ENCODE measurements at places on chromosomes 13 and 19. TPM values are rescaled to one million over a fixed set of nuclear protein-coding genes. Genes with fewer than 3 reads are reported as not detected.

GRCh38 chr19:32543115-32543900, 37.7 kb upstream of the PDCD5 start:
- no peak for DNase-seq

GRCh38 chr13:50585674-50586413, 257.6 kb downstream of the DLEU7 start:
- no peak for DNase-seq

DNA sequence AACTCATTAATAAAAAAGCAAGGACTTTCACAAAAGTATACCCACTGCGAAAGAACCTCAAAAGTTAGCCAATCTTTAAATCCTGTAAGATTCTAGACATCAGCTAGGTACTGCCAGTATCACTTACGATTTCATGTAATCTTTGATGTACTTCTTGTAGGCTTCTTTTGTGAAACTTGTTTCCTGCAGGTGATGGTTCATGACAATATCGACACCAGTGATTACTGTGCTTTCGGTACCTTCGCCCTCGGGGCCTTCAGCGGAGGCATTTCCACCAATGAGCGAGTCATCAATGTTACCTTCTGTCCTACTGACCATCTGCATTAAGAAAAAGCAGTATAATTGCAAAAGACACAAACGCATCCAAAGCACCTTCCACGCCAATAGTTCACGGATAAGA, 1.1 kb downstream of the TPT1 start:
- peak; percentile 70 for DNase-seq

GRCh38 chr13:98050041-98050466, 92.8 kb upstream of the FARP1 start:
- no peak for DNase-seq

- no peak for DNase-seq
Observed at GRCh38 chr13:37010424-37010823, 9.8 kb downstream of the EXOSC8 start.

DNA sequence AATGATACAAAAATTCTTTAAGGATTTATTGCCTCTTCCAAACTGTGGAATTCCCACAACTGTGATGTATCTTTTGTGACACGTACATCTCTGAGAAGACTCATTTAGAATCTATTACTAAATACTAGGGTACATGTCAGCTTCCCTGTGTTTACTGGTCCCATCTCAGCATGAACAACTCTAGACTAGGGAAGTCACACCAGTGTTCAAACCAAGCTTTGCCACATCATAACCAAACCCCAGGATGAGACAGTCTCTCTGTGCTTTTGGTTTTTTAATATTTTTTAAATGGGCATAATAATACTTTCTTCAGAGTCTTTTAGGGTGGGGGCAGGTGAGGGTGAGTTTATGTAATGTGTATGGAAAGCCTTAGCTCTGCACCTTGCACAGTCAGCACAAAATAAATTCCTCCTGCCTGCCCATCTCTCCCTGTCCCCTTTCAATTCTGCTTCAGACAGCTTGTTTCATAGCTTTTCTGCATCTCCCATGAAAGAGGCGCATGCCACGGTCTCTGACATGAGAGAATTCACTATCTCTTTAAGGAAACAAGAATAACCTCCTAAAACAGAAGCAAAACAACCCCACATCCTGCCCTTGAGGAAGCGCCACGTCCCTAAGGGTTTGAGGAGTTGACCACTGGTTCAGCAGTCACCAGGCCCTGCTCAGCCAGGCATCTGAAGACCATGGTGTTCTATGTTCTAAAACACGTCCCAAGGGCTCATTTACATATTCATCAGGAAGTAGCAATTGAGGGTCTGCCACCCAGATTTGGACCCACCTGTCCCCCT, 174.5 kb downstream of the USP12 start:
- peak; percentile 48 for DNase-seq

DNA sequence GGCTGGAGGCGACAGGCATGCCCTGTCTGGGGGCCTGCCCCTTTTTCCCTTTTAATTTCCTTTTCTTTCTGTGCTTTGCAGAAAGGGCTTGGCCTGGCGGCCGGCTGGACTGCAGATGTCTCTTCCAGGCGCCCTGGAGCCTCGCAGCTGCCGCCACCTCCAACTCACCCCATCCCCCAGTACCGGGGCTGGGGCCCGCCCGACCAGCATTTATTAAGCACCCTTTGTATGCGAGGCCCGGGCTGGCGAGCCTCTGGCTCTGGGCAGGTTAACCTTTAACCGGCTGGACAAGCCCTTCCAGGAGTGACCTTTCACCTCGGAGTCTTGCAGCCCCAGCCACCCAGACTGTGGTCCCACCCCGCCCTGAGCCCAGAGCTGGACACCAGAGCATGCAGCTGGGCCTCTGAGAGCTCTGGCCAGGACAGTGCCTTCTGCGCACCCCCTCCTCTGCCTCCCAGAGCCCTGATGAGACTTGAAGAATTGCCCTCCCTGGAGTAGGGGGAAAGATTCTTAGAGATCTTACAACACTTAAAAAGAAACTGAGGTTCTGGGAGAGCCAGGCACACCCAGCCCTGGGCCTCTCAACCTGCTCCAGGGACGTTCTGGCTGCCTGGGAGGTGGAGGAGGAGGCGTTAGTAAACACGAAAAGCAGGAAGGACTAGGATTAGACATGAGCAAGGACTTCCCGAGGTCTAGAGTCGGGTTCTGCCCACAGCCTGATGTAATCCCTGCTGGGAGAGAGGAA, 1.1 kb upstream of the NR2F6 start:
- DNase-seq = no peak

GRCh38 chr19:7982651-7983099, 22.8 kb downstream of the ELAVL1 start:
- no peak for DNase-seq

DNA sequence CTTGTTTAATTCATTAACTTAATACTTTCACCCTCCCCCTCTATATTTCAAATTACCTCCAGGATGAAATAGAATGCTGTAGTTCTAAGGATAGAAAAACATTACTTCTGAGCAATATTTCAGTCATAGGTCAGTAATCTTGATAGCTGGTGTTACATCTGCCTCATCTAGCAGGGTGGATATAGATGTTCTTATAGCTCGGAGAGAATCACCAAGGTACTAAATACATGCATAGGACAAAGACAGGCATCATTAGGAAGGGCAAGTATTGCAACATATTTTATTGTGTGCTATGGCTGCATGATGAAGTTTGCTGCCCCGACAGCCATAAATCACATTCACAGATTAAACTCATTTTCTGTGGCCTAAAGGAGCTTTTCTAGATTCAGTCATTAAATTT, 601.0 kb downstream of the FGF9 start:
- no peak for DNase-seq

DNA sequence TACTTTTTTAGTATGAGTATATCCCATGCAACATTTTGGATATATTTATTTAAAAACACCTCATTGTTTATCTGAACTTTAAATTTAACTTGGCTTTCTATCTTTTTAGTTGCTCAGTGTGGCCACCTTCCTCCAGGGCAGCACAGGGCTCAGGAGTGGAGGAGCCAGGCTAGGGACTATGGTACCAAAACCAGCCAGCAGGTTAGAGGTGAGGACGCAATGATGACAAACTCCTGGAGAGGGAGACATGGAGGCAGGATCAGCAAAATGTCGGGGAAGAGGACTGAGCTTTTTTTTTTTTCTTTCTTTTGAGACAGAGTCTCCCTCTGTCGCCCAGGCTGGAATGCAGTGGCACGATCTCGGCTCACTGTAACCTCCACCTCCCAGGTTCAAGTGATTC, 29.6 kb upstream of the CALM3 start:
- DNase-seq = peak; percentile 37

DNA sequence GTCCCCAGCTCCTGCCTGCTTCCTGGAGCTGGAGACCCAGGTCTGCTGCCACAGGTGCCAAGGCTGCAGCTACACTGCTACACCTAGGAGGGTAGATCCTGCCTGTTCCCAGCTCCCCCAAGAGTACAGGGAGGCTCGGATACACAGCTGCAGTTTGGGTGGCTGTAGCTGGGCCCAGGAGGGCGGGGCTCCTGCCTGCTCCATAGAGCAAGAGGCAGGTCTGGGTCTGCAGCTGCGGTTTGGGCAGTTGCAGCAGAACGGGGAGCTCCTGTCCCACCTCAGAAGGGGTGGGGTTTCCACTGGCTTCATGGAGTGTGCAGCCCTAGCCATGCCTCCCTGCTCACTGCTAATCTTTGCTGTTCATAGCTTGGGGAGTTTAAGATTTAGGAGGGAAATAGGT, 199.0 kb downstream of the NUFIP1 start:
- DNase-seq = no peak

DNA sequence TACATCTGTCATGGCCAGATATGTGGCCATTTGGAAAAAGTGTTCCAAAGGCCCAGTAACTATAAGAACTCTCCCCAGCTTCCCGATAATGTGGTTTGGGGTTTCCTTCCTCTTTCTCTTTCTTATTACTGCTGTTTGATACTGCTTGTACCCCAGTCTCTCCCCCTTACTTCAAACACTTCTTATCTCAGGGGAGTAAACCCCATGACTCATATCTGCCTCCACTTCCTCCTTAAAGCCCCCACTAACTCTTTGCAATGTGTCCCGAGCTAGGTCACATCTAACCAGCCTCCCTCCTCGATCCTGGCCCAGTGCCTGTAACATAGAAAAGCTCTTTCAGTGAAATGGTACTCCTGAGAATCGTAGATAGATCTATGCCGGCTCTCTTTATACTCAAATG, 82.4 kb upstream of the STARD13 start:
- DNase-seq = no peak

GRCh38 chr13:93228643-93228937, 2.0 kb downstream of the GPC6 start:
- no peak for DNase-seq

DNA sequence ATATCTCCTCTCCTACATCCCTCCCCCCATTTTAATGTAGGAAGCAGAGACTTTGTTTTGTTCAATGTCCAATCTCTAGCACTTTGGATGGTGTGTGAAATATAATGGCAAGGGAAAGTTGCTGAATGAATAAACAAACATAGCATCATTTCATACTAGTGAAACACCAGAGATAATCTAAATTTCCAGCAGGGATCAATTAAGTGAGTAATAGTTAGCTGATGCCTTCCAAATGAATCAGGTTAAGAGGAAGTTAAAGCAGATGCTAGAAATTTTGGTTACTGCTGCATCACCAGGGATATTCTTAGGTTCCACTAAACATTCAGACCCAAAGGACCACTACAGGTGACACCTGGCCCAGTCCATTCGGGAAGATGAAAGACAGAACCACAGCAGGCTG, 8.1 kb downstream of the MRPS31 start:
- DNase-seq = no peak

- peak; percentile 53 for DNase-seq
Observed at GRCh38 chr19:13764101-13764807, at the start of gene MRI1. MRI1 (plus strand) TSS chr19:13764522; CDS start chr19:13764589, 67 bp downstream.

GRCh38 chr19:1551068-1552040, 16.8 kb downstream of the MEX3D start:
- DNase-seq = no peak

DNA sequence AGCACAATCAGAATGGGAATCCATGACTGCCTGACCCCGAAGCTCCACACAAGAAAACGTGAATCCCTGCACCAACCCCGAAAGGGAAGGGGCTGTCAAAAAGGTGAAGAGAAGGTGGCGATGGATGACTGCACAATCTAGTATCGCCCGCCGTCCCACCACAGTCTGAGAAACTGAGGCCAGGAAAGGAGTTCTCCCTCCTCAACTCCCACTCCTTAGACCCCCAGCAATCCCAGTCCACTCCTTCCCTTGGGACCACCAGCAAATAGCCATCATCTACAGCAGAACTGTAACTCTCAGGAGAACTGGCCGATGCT, 451 bp downstream of the NOSIP start:
- DNase-seq = no peak

DNA sequence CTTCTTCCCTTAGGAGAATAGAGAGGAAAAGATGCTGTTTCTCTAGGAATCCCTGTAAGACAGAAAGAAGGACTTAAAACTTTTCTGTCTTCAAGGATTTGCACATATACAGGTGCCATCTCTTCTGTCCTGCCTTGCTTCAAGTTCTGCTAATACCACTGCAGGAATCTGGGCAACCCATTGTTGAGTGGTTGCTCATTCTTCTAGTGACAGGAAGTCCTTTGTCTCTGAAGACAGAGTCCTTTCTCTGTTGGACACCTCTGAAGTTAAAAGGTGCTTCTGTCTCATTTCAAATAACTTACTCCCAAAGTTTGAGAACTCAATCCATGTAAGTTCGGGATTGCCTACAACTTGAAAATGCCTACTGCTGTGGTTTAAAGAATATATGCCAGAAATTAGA, 114.4 kb upstream of the TMTC4 start:
- no peak for DNase-seq

DNA sequence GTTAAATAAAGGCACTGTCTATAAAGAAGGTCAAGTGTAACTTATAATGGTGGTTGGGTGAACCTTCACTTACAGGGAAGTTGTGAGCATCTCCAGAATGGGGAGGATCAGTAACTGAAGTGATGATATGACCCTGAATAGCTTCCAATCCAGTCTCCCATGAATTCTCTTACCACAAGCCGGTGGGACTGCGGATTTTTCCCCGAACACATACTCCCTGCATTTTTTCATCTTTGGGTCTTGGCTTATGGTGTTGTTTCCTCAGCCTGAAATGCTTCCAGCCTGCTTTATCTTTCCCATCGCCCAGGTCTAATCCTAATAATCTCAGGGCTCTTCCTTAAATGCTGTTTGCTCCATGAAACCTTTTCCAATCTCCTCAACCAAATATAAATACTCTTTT, 2.0 kb upstream of the CSNK1A1L start:
- DNase-seq = no peak

GRCh38 chr13:103289681-103290080, 223.5 kb upstream of the SLC10A2 start:
- DNase-seq = no peak

DNA sequence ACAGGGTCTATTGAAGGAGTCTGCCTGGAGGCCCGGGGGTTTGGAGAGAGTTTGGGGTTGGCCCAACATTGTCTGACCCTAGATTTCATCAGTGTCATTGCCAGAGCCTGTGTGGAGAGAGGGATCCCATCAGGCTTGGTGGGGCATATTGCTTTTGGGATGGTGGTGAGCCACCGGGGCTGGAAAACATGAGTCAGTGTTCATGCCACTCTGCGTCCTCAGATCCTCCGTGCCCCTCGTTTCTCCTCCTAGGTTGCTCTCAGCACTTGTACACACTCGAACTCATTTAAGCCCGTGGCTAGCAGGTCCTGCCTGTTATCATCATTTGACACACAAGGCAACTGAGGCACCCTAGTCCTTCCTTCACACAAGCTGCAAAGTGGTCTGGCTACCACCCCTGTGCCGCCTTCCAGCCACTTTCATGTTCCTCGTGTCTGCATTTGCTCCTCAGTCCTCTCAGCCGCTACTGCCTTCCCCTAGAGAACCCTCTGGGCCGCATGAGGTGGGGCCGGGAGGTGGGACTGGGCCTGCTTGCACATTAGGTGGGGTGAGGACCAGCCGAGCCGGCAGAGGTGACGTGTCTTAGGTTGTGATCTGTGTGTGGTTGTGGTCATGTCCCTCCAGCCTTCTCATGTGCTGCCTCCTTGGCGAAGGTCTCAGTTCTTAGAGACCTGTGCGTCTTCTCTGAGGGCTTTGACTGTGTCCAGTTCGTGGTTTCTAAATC, 3.6 kb downstream of the NACC1 start:
- DNase-seq = peak; percentile 36

- no peak for DNase-seq
Observed at GRCh38 chr13:67168384-67168783, 61.8 kb downstream of the PCDH9 start.

The ALDH16A1 gene
- total RNA-seq = 44.2 TPM

The UBA52 gene
- 1,569 TPM for total RNA-seq

The RGL3 gene
- total RNA-seq = not detected

The USF2 gene
- total RNA-seq = 121 TPM

The EPN1 gene
- total RNA-seq = 36.1 TPM

The RPS16 gene
- total RNA-seq = 3,746 TPM

The PTGIR gene
- 22.6 TPM for total RNA-seq
